Fibroblast of pulmonary artery (primary cell): ENCODE measurements at places on chromosomes 1 and 21.

DNA sequence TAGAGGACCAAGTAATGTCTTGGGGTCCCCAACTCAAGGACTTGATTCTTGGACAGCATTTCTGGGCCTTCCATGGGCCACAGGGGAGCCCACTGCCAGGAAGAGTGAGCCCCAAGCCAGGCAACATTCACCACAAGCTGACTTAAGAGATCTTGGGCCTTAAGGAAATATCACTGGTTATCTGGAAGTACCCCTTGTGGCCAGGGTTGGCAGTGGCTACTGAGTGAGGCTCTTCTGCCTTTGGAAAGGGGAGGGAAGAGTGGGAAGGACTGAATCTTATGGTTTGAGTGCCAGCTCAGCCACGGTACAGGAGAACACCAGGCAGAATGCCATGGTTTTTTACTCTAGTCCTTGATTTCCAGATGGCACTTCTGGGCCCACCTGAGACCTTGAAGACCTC, 228.9 kb upstream of the RGS18 start:
- no peak for DNase-seq

- no peak for DNase-seq
Measured at GRCh38 chr1:25872713-25873112, 2.8 kb downstream of the PAQR7 start.

GRCh38 chr1:165877940-165878556, 50.6 kb downstream of the UCK2 start:
- DNase-seq = no peak

DNA sequence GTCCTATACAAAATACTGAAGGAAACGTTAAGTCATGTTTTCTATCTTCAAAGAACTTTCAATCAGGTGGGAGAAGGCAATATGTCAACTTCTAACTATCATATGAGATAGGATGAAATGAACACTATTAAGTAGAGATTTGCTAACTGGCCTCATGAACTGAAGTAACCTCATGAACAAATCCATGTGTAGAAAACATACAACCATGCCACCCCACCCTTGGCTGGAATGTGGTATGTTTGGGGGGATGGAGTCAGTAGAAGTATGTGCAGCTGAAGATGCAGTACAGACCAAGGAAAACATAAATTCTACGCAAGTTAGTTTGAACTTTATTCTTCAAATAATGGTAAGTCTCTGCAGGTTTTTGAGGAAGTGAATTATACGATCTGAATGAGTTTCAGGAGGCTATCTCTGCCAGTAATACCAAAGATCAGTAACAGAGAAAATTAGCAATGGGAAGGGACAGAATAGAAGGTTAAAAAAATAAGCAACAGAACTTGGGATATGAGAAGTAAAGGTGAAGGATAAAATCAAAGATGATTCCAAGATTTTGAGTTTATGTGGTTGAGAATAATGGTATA, 4.5 kb downstream of the TRMT1L start:
- no peak for DNase-seq

DNA sequence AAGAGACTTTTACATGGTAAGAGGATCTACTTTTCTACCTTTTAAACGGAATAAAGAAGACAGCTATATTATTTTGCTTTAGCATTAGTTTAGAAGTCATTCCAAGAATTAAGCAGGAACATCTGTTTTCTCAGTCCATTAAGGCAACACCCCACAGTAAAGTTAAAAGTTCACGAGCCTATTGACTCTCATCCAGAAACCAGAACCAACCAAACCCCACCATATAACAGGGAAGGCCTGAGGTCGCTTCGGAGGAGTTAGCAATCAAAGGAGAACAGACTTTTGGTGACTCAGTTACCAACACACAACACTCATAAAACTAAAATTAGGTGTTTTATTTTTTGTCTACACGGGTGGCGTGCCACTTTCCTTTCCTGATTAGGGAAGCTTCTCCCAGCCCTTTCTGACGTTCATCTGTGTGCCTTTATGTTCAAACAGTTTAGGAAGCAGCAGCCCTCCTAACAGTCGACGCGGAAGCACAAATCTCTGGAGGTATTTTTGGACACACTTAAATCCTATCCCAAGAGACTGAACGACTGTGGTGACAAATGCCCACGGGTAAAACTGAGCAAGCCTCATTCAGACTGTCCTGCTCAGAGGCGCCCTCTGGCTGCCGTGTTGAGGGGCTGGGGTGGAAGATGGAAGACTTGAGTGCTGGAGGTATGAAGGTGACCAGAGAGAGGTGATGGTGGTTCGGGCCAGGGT, 8.6 kb upstream of the PLA2G2C start:
- peak; percentile 60 for DNase-seq

- no peak for DNase-seq
Measured at GRCh38 chr1:44326821-44327465, 28.1 kb downstream of the ERI3 start.

GRCh38 chr1:3910857-3911845, 11.1 kb upstream of the C1orf174 start:
- peak; percentile 61 for DNase-seq
